Activated naive CD4-positive, alpha-beta T cell treated with anti-CD3 and anti-CD28 coated beads, Interleukin-2, amount 50 U/mL, for 16 hours (primary cell): ENCODE measurements at places on chromosomes 12 and 14.

GRCh38 chr12:41946106-41946505 is 198.6 kb downstream of the GXYLT1 start:
- no peak for DNase-seq

- no peak for DNase-seq
Measured at GRCh38 chr12:111270774-111271173, 98.1 kb downstream of the PHETA1 start.

DNA sequence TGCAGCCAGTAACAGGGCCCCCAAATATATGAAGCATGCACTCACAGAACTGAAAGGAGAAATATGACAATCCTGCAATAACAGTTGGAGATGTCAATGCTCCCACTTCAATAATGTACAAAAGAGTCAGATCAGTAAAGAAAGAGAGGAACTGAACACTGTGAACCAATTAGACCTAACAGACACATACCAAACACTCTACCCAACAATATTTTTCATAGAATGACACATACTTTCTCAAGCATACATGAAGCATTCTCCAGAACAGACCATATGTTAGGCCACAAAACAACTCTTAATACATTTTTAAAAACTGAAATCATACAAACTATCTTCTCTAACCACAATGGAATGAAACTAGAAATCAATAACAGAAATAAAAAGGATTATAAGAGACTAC is 80.2 kb downstream of the ELK3 start:
- no peak for DNase-seq

GRCh38 chr12:52946334-52946733 is 2.6 kb upstream of the KRT18 start:
- DNase-seq: no peak

DNA sequence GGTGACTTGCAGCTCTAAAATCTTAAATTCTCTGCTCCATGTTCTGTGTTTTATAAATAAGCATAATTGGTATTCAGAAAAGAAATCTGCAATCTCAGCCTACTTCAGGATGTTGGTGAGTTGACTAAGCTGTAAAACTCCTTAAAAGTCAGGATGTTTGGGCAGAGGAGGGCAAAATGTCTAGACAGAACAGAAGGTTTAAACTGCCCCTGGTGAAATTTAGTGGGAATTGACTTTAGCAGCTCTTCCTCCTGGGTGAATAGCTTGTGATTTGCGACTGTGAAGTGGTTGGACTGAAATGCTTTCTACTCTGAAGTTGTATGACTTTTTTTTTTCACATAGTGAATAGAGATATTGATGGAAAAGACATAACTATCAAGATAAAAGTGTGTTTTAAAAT is 85.8 kb downstream of the CAND1 start:
- no peak for DNase-seq

- no peak for DNase-seq
Measured at GRCh38 chr14:55389330-55389729, 22.3 kb downstream of the ATG14 start.

- no peak for DNase-seq
Measured at GRCh38 chr14:22520796-22521195, 68.2 kb downstream of the DAD1 start.

DNA sequence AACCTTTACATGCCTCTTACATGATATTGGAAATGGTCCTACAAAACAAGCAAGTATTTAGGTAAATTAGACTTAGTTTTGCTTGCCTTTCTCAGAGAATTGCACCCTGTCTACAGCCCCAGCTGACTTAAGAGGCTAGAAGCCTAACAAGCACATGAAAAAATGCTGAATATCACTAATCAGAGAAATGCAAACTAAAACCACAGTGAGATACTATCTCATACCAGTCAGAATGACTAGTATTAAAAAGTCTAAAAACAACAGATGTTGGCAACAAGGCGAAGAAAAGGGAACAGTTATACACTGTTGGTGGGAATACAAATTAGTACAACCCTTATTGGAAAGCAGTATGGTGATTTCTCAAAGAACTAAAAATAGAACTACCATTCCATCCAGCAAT is 103.8 kb downstream of the EGLN3 start:
- no peak for DNase-seq

GRCh38 chr14:71228711-71229110 is 321.5 kb downstream of the PCNX1 start:
- no peak for DNase-seq

DNA sequence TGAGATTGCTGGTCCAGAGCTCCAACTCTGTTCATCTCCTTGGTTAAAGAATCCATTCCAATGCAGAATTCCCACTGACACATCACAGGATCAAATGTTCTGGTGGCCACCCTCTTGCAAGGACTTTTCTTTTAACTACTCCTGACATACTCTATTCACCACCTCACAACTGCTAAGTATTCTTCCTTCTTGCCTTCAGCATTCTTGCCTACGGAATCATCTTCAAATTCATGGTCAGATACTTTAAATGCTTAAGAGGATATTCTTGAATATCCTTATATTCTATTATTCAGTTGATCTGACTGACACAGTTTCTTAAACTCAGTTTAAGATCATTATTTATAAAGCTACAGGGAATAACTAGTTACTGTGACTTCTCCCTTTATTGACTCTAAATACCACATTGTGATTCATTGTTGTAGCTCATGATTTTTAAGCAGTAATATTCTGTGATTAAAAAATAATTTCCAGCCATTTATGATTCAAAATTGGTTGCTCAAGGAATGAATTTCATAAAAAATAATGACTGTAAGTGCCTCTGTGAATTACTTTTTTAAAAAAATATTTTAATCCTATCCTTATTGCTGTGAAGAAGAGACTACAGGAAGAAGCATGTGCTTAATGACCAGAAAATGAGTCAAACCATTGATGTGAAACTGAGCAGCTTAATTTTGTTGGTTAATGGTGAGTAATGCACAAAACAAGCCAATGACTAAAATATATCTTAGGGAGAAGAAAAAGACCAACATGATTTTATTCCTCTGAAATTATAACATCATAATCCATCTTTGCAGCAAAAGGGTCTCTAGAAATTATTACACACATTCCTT is 207.1 kb downstream of the PIK3C2G start:
- DNase-seq: no peak

DNA sequence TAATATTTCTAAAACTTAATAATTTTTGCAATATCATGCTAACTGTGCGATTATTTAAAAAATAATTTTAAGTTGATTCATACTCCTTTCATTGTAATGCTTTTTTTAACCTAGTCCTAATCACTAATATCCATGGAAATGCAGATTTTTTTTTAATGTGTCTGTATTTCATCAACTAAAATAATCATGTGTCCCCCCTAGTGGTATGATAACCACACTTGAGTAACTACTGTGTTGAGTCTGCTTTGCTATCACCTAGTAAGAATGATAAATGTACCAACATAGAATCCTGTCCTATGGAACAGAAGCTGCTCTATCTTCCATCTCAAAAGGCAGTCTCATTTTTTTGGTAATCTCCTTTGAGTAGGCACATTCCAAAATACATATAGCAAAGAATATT is 19.1 kb upstream of the SYNE2 start:
- no peak for DNase-seq

- no peak for DNase-seq
Measured at GRCh38 chr12:12427568-12427967, 70.7 kb downstream of the BORCS5 start.

- DNase-seq: no peak
Measured at GRCh38 chr14:103428723-103429556, 43.7 kb downstream of the MARK3 start.

DNA sequence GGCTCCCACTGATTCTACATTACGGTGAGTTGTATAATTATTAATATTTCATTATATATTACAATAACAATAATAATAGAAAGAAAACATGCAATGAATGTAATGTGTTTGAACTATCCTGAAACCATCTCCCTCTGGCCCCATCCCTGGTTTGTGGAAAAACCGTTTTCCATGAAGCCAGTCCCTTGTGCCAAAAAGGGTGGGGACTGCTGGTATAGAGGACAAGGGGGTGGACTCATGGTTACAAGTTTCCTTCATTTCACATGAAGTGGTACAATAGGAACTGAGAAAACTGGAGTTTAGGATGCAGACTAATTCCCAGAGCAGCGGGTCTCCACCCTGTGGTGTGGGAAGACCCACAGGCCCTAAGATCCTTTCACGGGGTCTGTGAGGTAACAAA is 3.0 kb upstream of the C1RL start:
- no peak for DNase-seq

DNA sequence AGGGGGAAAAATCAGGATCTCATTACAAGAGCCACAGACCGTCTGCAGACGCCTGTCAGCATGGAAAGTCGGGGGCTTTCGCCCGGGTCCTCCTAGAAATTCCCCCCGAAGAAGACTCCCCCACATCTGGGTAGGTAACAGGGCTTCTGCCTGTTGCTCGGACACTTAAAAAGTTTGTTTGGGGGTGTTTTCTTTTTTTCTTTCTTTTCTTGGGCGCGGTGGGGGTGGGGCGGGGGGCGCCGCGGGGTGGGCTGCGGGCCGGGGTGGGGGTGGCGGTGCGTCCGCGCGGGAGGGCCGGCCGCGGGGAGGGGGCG is 358 bp downstream of the ELK3 start:
- DNase-seq: no peak

DNA sequence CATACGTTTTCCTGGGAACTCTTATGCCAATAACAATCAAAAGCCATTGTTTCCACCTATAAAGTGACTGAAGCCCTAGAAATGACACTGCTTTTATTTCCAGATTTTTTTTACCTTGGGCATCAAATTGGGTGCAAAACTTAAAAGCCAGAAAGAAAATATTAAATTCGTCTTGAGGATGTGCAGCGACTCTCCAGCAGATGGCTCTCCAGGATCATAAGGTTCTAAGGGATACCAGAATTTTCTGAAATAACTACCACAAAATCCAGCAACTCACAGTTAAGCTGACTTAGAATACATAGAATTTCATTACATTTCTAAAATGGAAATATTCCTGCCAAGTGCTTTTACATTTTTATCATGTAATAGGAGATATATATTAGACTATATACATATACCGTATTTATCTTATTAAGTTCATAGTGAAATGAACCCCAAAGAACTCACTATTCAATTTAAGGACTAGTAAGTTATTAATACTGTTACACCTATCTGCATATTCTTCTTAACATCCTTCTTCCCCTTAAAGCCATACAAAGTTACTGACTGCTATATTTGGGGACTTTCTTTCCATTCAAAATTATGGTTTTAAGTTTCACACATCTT is 44.0 kb downstream of the ARMH4 start:
- peak; percentile 29 for DNase-seq

- DNase-seq: no peak
Measured at GRCh38 chr14:76644855-76645518, 116.3 kb upstream of the VASH1 start.

- DNase-seq: no peak
Measured at GRCh38 chr14:102221026-102221425, 81.3 kb downstream of the WDR20 start.

- no peak for DNase-seq
Measured at GRCh38 chr12:124518051-124518932, 49.1 kb downstream of the NCOR2 start.

- DNase-seq: peak; percentile 59
Measured at GRCh38 chr14:73633116-73634010, 11.4 kb upstream of the DNAL1 start.

DNA sequence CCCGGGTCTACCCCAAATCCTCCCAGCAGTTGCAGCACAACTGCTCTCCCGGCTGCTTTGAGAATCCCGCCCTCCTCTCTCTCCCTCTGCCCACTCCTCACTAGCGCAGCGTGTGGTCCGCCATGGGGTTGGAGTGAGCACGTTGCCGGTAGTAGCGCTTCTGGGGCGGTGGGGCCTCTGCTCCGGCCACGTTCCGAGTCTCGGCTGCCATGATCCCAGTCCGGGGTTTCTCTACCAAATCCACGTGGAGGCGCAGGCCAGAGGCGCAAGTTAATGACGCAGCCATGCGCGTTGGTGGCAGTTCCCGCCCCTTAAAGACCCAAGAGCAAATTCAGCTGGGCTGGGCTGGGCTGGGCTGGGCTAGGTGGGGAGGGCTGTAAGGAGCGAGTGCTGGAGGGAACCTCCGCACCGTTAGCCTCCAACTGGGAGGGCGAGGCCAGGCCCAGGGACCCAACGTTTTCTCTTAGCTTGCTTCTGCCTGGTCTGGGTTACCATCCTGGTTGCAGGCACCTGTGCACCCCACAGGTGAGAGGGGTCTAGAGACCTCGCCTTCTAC is at the start of gene METTL1:
TSS of gene METTL1 (minus strand) at position 233 of the 556 bp plus-strand sequence. CDS start at position 211, 22 bp downstream.
- DNase-seq: peak; percentile 94

DNA sequence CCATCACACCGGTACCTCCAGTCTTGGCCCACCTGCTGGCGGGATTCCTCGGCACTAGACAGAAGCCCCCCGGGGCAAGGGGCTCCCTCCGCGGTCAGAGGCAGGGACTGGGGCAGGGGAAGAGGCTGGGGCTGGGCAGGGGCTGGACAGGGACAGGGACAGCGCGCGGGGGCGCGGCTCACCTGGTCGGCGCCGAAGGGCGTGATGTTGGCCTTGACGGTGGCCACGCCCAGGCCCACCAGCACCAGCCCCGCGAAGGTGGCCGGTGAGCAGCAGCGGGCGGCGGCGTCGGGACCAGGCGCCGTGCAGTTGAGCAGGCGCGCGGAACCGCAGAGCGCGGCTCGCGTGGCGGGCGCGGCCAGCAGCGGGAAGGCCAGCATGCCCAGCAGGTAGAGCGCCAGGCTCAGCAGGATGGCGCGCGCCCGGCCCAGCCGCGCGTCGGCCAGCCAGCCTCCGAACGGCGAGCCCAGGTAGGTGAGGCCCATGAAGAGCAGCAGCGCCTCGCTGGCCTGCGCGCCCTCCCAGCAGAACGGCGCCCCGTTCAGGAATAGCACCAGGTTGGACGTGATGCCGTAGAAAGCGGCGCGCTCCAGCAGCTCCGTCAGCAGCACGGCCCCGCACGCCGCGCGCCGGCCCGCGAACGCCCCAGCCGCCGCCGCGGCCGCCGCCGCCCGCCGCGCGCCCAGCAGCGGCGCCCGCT is 392 bp downstream of the SLC15A4 start:
- DNase-seq: no peak

GRCh38 chr12:49138587-49138986 is 7.4 kb upstream of the TUBA1B start:
- DNase-seq: no peak

DNA sequence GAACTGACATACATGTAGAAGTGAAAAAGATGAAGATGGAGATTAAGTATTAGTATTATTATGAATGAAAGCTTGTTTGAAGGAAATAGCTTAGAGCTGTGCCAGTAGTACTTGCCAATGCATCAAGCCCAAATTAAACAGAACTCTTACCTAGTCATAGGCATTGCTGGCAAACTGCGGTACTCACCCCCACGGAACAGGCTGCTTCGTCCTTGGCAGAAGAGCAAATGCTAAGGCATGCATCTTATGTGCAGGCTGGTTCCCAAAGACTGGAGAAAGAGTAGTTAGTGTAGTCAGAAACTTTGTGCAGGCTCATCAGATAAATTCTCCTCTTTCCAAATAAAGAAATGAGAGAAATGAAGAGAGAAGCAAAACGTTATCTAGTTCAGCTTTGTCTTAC is 134.8 kb downstream of the CCDC59 start:
- DNase-seq: no peak

GRCh38 chr12:5328669-5329517 is 103.0 kb upstream of the NTF3 start:
- no peak for DNase-seq

GRCh38 chr14:73461478-73462047 is 3.2 kb upstream of the NUMB start:
- no peak for DNase-seq

- DNase-seq: no peak
Measured at GRCh38 chr12:30909349-30910037, 17.1 kb upstream of the TSPAN11 start.

- DNase-seq: no peak
Measured at GRCh38 chr12:90216815-90217214, 508.2 kb upstream of the ATP2B1 start.
